ENCODE measurements at places on chromosomes 5 and 9.

GRCh38 chr5:10892147-10892910 lies 131.3 kb upstream of the DAP start:
- DNase-seq = no peak

DNA sequence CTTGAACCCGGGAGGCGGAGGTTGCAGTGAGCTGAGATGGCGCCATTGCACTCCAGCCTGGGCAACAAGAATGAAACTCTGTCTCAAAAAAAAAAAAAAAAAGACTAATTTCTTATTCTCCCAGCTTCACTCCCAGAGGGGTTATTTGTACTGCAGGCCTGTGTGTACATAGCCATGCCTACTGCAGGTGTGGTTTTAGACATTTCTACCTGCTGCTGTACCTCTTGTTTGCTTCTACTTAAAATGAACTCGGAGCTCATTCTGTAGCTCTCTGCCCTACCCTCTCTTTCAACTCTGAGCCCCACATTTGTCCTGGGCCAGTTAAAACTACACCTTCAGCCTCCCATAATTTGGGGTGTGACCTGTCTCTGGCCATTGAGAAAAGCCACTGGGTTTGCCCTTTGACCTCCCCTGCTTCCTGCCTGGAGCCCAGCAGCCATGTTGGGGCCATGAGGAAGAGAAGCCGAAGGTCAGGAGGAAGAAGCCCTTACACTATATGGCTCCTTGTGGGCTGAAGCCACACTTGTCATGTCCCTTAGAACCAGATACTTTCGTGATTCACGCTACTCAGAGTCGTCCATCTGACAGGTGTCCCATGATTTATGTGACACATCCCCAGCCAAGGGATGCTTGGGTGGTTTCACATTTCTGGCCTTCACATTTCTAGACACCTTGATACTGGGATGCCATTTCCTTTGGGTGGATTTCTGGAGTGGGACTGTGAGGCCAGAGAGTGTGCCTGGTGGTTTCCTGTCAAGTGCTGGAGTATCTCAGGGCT lies 9.4 kb upstream of the CARD19 start:
- DNase-seq = no peak

GRCh38 chr9:82781921-82782392 lies 281.0 kb downstream of the RASEF start:
- no peak for DNase-seq

DNA sequence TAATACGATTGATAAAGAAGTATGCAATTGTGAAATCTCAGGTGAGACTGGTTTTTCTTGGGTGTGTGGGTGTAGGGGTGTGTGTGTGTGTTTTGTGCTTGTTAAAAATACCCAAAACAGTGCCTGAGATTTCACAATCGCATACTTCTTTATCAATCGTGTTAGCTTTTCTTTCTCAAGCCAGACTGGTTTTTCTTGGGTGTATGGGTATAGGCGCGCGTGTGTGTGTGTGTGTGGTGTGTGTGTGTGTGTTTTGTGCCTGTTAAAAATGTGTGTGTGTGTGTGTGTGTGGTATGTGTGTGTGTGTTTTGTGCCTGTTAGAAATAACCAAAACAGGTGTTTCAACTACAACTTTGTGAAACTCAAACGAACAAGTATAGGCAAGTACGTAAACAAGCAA lies 53.7 kb downstream of the CERT1 start:
- DNase-seq = no peak

- no peak for DNase-seq
These were observed 606.3 kb downstream of the TLE1 start for GRCh38 chr9:81083067-81083466.

Measured in T-helper 1 cell (primary cell).